COR-L47 (cell line): ENCODE measurements at places on chromosomes 3 and 15.
A peak's percentile ranks its signal among the peaks of the same experiment; 100 is the strongest.

DNA sequence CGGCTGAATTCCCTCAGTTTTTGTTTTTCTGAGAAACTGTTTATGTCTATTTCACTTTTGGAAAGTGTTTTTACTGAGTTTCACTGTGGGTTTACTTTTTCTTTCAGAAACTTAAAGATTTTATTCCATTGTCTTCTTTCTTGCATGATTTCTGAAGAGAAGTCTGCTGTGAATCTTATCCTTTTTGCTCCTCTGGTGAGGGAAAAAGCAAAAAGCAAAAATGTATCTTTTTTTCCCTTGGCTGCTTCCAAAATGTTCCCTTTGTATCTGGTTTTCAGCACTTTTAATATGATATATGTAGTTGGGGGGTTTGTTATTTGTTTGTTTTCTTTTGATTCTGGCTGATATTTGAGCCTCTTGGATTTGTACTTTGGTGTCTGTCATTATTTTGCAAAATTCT lies 538.0 kb downstream of the GABRG3 start:
- DNase-seq, result no peak

- DNase-seq, result no peak
Measured at GRCh38 chr3:29144361-29144760, 136.5 kb upstream of the RBMS3 start.

GRCh38 chr3:32240159-32240545 lies 1.7 kb downstream of the CMTM8 start:
- peak; percentile 19 for DNase-seq

GRCh38 chr3:129961141-129961541 lies 13.4 kb upstream of the TRH start:
- DNase-seq, result no peak

GRCh38 chr3:30007668-30008067 lies 598.7 kb upstream of the TGFBR2 start:
- no peak for DNase-seq

GRCh38 chr3:169634618-169635236 lies 28.8 kb downstream of the MECOM start:
- DNase-seq, result peak; percentile 64

- DNase-seq, result no peak
Measured at GRCh38 chr15:59828861-59829260, 139.7 kb upstream of the BNIP2 start.

GRCh38 chr3:191269289-191270085 lies 59.7 kb upstream of the CCDC50 start:
- DNase-seq, result no peak

GRCh38 chr3:39169712-39170111 lies 16.3 kb upstream of the CSRNP1 start:
- no peak for DNase-seq

DNA sequence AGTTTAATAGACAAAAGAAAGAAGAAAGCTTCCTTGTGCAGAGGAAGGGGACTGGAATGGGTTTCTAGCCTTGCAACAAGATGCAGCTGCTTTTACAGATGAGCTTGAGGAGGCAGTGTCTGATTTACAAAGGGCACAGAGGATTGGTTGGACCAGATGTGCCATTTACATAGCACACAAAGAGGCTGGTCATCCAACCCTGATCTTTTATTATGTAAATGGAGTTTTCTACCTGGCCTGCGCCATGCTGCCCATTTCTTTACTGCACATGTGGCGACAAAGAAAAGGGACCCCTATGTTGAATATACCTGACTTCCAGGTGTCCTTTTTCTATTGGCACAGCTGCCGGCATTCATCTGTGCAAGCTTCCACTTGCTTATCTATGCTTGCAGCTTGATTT lies 409.4 kb upstream of the FRG2C start:
- DNase-seq, result no peak

GRCh38 chr15:72889545-72889944 lies 106.0 kb upstream of the ADPGK start:
- DNase-seq, result no peak

DNA sequence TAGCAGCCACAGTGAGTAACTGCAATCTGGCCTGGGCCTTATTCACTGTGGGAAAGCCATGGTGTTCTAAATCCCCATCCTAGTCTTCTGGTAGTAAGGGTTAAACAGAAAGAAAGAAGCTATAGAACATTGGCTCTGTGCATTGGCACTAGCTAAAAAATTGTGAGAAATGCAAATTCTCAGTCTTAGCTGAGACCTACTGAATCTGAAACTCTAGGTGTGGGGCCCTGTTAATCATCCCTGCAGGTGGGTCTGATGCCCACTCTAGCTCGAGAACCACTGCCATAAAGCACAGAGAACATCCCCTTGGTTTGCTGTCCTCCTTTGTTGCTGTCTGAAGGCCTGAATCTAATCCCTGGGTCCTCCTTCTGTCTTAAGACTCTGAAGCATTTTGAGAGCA lies 59.3 kb downstream of the MEIS2 start:
- no peak for DNase-seq

- no peak for DNase-seq
Measured at GRCh38 chr3:26522919-26523318, 99.7 kb upstream of the LRRC3B start.

- no peak for DNase-seq
Measured at GRCh38 chr3:158465074-158465473, 105.9 kb upstream of the MLF1 start.

DNA sequence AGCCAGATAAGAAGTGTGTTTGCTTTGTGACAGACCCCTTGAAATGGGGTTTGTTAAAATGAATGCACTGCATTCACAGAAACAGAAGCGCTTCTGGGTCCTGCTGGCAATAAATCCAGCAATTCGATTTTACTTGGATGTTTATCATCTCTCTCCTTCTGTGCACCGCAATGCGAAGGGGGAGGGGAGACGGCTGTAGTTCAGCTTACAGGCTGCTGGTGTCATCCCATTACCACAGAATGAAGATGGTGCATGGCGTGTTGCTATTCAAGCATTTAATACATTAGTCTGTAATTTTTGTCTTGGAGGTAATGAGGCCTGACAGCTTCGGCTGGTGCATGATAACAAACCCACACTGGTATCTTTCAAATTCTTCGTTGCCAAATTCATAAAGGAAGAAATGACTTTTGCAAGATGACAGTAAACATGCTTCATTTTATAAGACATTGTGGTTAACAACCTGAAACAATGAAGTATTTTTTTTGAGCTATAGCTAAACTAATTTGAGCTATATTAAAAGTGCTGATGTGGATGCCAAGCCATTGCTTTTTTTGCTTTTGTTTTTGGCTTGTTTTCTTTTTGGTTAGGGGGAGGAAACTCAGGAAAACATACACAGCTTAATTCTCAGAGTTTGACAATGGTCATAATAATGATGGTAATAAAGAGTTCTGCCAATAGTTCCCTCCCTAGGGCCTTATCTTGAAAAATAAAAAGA lies 418.3 kb downstream of the OTOL1 start:
- DNase-seq, result peak; percentile 89

DNA sequence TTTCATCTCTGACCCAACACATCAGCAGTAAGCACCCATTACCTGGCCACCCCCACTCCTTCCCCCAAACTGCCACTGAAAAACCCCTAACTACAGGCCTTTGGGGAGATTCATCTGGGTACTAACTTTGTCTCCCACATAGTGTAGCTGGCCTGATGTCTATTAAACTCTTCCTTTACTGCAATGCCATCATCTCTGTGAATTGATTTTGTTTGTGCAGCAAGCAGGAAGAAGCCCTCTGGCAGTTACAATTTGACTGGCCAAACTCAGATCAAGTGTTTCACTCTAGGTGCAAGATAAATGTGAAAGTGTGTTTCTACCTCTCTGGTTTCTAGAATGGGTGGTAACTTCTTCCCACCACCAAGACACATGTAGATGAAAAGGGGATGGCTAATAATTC lies 26.7 kb upstream of the OR5K4 start:
- DNase-seq, result no peak

DNA sequence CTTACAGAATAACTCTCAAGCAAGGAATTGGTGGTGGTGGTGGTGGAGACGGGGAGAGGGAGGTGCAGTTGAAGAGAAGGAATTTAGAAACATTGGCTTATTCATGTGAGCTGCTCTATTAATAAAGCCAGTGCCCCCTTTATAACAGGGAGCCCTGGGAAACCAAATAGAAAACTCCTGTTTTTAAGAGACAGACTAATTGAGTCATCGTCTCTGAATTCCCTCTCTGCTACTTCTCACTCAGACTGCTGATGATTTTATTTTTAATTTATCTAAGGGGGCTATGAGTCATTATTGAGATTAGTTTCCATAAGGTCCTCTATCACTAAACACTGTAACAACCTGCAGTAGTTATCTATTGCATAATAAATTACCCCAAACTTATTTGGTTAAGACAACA lies 145.9 kb upstream of the GALNT15 start:
- DNase-seq, result no peak

GRCh38 chr3:114697401-114697800 lies 403.6 kb downstream of the TIGIT start:
- DNase-seq, result no peak

DNA sequence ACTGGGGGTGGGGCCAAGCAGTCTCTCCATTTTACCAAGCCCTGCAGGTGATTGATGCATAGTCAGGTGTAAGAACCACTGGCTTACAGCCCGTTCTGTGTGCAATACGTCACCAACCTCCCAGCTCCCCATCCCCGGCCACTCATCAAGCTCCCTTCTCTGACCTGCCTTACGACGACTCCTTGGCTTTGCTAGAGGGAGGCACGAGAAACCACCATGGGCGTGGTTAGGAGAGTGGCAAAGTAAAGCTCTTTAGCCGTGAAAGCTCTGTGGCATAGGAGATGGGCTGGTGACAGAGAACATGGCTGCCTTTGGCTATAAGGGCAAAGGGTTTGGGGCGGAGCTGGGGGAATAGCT lies 109.1 kb downstream of the BDH1 start:
- DNase-seq, result no peak

DNA sequence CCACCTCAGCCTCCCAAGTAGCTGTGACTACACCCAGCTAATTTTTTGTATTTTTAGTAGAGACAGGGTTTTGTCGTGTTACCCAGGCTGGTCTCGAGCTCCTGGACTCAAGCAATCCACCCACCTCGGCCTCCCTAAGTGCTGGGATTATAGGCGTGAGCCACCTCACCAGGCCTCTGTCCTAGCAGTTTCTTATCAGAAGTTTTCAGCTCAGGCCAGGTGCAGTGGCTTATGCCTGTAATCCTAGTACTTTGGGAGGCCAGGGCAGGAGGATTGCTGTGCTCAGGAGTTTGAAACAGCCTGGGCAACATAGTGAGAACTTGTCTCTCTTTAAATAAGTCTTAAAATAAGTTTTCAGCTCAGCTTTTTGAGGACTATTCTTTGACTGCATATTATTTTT lies 48.4 kb downstream of the SGO1 start:
- no peak for DNase-seq

- DNase-seq, result no peak
Measured at GRCh38 chr3:123475786-123476185, 26.9 kb upstream of the ADCY5 start.

- peak; percentile 36 for DNase-seq
Measured at GRCh38 chr3:172750069-172750367, 508 bp upstream of the ECT2 start.

DNA sequence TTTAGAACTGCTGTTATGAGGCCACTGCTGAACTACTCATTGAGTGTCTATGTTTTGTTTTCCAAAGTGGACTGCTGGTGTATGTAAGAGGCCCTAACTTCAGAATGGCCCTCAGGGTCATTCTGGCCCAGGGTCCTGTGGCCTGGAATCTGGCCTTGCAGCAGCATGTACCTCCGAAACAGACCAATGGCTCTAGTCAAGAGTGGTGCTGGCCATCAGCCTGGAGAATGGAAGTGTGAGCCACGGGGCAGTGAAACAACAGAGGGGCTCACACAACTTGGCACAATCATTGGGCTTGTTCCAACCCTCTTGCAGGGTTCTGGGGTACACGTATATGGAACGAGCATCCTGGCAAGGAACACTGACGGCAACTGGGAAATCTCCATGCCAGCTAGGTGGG lies 40.5 kb downstream of the SCN5A start:
- DNase-seq, result no peak

- no peak for DNase-seq
Measured at GRCh38 chr3:190224456-190224855, 97.8 kb downstream of the CLDN1 start.

GRCh38 chr3:184927796-184928315 lies 115.9 kb downstream of the VPS8 start:
- DNase-seq, result no peak

GRCh38 chr3:179832333-179832854 lies 179.6 kb downstream of the USP13 start:
- no peak for DNase-seq

GRCh38 chr15:87470923-87471322 lies 785.6 kb downstream of the NTRK3 start:
- DNase-seq, result no peak

- no peak for DNase-seq
Measured at GRCh38 chr3:141455603-141456300, 31.1 kb upstream of the RASA2 start.

DNA sequence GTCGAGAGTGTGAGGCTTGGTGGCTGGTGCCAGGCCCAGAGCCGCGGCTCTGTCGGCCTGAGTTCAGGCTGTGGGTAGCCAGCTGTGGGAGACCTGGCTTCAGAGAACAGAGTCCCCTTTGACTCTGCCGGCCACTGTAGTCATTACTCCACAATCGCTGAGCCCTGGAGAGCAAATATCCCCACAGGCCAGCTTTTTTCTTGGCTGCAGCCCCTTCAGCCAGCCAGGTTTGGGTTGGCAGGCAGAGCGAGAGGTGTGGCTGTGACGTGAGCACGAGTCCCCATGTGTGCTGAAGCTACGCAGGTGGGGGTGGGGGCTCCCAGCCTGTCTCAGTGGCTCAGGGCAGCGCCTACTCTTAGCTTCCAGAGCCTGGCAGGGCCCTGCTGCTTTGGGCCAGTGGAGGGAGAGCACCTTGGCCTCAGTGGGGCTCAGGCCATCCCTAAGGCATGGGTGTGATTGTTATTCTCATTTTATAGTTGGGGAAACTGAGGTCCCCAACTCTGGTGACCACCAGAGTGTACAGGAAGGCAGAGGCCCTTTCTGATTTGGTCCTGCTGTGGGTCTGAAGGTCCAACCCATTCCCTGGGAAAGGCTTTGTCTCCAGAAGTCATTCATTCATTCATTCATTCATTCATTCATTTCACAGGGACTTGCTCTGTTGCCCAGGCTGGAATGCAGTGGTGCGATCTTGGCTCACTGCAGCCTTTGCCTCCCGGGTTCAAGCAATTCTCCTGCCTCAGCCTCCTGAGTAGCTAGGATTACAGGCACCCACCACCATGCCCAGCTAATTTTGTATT lies 45.7 kb upstream of the LCTL start:
- no peak for DNase-seq

DNA sequence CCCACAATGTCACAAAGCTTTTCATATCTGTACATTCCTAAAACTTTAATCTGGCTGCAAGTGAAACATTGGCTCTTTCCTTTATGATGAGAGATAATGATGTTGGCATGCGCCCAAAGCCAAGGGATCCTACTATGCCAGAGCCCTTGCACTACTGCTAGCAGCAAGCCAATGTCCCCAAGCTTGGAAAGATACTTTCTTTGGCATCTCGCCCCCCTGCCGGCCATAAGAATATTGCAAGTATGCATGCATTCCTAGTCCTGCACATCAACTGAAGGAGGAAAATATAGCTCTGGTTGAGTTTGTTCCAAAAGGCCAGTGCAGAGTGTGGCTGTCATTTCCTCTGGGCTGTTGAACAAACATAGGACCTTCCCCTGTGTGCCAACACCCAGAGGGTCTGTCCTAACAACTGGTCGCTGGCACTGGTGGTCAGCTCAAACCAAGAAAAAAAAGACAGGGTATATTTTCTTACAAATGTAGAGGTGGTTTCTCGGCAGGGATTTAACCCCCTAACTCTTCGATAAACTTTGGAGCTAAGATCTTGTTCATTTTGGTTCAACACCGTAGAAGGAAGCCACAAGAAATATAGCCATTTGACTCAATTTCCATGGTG lies 120.9 kb upstream of the ZBED2 start:
- DNase-seq, result peak; percentile 69
